ENCODE measurements at places on chromosomes 3 and 15. TPM values are rescaled to one million over a fixed set of nuclear protein-coding genes. Genes with fewer than 3 reads are reported as not detected.

Gene ANKRD63
- 0.49 TPM for total RNA-seq

Gene C3orf62
- 7.4 TPM for total RNA-seq

Gene BOC
- 8.1 TPM for total RNA-seq

Gene ATP11B
- 62.7 TPM for total RNA-seq

Gene PLA2G4E
- total RNA-seq, result not detected

Gene SOX2
- 72.0 TPM for total RNA-seq

Gene LNP1
- 7.6 TPM for total RNA-seq

Gene PTX3
- 14.0 TPM for total RNA-seq

Gene SHC4
- 5.4 TPM for total RNA-seq

Gene CYP11A1
- total RNA-seq, result not detected

Gene ZPLD1
- under 0.01 TPM for total RNA-seq

Gene ARPC4
- 101 TPM for total RNA-seq

Gene NPAP1
- total RNA-seq, result 0.49 TPM

Gene CLDN1
- 5.7 TPM for total RNA-seq

Gene VPS8
- 127 TPM for total RNA-seq

Gene ZNF860
- total RNA-seq, result 2.2 TPM

Gene SPSB4
- 7.6 TPM for total RNA-seq

Gene C3orf49
- total RNA-seq, result not detected

Gene SLC7A14
- 5.2 TPM for total RNA-seq

Gene GRK7
- total RNA-seq, result 0.25 TPM

Gene SH2D7
- not detected for total RNA-seq

Gene HIGD2B
- not detected for total RNA-seq

Gene VPS39
- 55.1 TPM for total RNA-seq

Gene TNFSF10
- 2.7 TPM for total RNA-seq

Gene SCN5A
- 1.5 TPM for total RNA-seq

Gene CCR8
- total RNA-seq, result not detected

Gene SLC51B
- total RNA-seq, result not detected

Gene MME
- 1.2 TPM for total RNA-seq

Gene SLC25A26
- 17.7 TPM for total RNA-seq

Gene TMEM40
- total RNA-seq, result not detected

Gene PIGZ
- total RNA-seq, result 3.4 TPM

All from temporal lobe (tissue), 4 donors.